BJ (cell line): ENCODE measurements at places on chromosomes 16 and 17. TPM values are rescaled to one million over a fixed set of nuclear protein-coding genes. Genes with fewer than 3 reads are reported as not detected.

- DNase-seq = no peak
Observed at GRCh38 chr17:40437095-40437732, 6.0 kb upstream of the IGFBP4 start.

DNA sequence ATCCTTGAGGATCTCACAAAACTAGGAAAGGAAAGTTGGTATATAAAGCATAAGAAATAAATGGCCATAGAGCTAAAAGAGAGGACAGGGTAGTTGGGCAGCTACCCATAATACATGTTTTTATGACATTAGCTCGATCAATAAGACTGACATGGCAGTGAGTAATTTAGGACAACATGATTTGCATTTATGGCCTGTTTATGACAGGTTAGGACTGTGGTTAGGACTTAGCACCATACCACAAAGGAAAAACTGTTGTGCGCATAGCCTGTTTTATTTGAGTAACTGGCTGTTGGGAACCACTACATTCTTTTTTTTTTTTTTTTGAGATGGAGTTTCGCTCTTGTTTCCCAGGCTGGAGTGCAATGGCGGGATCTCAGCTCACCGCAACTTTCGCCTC lies 18.0 kb upstream of the TRIM37 start:
- DNase-seq = no peak

DNA sequence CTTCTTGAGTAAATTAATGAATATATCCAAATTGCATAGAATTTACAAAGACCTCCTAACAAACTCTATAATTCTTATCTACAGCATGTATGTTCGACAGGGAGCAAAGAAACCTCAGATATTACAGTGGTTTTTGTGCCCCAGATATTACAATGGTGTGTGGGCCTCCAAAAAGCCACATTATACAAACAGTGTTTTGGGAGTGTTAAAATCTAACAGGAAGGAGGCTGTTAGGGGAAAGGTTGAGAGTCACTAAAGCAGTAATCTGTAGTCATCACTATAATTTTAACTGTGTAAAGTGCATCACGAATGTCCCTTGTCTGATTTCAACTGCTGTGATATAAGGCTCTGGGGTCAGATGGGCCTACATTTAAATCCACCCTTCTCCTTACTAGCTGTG lies 400.2 kb upstream of the C16orf82 start:
- DNase-seq = no peak

DNA sequence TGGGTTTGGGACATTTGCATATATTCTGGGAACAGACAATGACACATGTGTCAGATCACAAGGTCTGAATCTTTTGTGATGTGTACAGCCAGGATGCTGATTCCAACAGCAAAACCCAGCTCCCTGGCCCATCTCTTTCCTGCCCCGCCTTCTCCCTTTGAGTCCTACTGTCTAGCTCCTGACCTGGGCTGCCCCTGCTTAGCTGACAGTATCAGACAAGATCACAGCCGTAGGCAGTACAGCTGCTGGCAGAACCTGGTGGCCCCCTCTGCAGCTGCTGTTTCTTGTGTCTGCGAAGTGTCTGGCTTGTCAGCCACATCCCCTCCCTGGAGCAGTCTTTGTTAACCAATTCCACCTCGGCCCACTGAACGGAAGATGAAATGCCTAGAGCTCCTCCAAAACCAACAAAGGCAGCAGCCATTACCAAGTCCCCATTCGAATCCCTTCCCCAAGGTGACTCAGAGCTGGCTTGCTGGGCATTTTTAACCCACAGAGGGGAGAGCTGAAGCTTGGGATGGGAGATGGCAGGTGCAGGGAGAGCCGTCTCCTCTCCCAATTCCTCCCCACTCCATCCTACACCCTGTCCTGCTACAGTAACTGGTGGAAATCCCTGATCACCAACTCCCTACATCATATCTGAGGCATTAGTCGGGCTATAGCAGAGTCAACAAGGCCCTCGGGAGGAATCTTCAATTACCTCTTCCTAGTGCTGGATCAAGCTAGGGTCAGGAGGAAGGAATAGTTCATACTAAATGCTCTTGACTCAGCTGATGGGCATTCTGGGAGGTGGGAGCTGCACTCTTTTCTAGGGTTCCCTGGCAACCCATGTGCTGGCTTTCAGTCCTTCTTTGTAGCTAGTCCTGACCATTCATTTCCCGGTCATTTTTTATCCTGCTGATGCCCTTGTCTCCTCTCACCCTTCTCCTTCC lies 5.8 kb downstream of the PIPOX start:
- DNase-seq = no peak

DNA sequence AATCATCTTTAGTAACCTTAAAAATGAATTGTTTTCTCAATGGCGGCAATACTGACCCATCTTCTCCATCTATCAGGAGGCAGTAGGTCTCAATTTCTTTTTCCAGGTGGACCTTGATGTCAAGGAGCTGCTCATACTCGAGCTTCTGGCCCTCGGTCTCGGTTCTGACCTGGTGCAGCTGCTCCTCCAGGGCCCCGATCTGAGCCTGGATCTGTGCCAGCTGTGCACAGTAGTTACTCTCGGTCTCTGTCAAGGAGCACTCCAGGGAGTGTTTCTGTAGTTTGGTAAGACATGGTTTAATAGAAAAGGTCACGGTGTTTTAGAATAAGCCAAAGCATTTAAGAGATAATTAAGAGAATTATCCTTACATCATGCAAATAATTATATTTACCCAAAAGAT lies 4.9 kb downstream of the KRT27 start:
- DNase-seq = no peak

DNA sequence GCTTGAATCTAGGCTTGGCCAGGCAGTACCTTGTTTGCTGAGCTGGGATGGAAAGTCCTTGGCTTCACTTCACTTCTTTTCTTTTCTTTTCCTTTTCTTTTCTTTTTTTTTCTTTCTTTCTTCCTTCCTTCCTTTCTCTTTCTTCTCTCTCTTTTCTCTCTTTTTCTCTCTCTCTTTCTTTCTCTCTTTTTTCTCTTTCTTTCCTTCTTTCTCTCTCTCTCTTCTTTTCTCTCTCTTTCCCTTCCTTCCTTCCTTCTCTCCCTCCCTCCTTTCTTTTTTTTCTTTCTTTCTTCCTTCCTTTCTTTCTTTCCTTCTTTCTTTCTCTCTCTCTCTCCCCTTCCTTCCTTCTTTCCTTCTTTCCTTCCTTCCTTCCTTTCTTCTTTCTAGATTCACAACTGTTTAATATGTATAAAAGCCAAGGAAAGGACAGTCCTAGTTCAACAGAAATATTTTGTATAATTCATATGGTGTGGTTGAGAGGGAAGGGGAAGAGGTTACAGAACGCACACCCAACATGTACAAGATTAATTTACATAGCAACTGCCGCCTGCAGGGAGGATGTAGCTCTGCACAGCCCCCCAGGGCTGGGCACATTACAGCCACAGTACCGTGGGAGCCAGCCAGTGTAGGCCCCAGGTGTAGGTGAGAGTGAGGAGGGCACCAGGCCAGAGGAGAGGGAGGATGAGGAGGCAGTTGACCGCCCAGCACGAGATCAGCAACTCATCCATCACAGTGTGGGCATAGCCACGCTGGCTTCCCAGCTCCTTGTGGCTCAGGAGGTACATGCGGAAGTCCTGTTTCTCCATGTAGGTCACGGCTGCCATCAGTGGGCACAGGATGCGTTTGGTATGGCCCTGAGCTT lies 9.7 kb upstream of the ITGB3 start:
- no peak for DNase-seq

DNA sequence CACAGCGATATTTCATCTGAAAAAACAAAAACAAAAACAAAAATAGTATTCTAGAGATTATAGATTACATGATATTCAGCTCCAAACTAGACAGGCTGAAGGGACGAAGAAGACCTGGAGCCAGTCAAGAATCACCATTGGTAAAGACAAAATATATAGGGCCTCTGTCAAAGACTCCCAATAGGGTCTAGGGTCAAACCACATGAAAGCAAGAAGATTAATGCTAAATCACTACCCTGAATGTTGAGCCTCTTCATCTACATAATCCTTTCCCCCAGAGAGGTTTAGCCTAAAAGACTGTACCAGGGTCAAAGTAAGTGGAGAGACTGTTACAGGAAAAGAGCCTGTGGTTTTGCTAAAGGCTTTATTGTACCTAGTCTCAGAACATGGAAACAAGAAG lies 10.8 kb upstream of the NME1 start:
- DNase-seq = no peak

- DNase-seq = no peak
Observed at GRCh38 chr17:29723278-29724047, 100.8 kb upstream of the CORO6 start.

GRCh38 chr17:80968602-80969029 lies 23.0 kb upstream of the CHMP6 start:
- DNase-seq = no peak

DNA sequence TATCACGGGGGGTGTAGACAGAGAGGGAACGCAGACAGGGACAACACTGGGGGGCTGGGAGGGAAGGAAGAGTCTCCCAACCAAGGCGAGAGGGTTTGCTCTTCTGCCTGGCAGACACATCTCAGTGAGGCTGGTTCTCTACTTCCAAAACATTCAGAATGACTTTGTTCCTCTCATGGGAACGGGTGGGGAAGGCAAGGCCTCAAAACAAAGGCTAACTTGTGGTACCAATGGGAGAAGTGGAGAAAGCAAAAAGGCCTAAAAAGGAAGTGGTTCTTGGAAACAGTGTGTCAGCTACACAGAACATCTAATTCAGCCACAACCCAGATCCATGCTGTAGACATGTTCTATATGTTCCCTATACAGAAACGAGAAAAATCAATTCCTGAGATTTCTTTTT lies 7.5 kb downstream of the FLOT2 start:
- no peak for DNase-seq

DNA sequence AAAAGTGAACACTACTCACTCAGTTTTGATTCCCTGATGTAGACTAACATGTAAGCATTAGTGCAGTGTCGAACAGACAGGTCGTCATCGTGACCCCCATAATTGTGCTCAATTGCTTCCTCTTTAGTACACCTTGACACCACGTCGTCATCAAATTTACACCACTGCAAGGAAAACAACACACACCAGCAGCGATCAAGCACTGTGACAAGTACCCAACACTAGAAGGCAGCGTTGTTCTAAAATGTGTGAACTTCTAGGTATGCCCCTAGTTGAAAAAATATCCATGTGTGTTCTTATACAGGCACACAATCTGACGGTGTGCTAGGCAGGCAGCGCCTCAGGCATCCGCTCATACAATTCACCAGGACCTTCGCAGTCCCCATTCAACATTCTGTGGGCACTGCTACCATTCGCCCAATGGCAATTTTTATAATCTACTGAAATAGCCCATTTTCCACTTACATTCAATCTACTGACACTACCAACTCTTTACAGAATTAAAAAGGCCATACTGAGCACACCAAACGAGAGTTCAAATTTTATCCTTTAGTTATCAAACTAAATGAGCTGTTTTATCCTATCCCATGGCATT lies 23.1 kb downstream of the LITAFD start:
- DNase-seq = no peak

DNA sequence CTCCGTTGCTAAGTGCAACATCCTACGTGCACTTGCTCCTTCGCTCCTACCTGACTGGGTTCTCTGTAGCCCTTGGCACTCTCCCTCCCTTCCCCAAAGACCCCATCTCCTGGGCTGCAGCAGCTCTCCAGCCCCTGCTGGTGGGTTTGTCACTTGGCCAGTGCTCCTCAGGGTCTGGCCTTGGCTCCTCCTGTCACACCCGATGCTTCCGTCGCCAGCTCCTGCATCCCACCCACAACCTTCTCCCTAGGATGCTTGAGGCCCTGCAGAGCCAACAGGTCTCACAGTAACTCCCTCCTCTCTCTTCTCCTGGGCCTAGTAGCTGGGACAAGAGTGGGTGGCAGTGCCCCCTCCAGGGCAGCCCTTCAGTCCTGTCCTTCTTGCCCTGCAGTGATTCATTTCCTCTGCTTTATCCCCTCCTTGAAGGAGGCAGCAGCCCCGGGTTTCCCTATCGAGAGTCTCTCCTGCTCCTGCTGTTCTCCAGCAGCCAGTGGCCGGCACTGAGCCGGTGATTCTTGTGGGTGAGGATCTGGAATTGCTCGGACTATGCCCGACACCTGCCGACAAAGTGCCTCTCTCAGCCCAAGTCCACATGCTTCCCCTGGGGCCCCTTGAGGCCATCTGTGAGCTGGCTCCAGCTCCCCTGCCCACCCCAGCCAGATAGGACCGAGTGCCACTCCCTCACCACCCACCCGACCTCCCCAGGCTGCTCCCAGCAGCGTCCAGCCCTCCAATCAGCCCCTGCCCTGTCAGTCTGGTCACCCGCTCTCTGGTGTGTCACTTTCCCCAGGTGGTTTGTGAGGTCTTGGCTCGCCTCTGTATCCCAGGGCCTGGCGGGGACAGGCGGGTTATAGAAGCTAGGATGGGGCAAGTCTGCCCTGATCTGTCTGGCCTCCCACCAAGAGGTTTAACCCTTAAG lies 3.8 kb downstream of the LITAFD start:
- no peak for DNase-seq

GRCh38 chr17:27677191-27677590 lies 46.2 kb downstream of the LGALS9 start:
- no peak for DNase-seq

DNA sequence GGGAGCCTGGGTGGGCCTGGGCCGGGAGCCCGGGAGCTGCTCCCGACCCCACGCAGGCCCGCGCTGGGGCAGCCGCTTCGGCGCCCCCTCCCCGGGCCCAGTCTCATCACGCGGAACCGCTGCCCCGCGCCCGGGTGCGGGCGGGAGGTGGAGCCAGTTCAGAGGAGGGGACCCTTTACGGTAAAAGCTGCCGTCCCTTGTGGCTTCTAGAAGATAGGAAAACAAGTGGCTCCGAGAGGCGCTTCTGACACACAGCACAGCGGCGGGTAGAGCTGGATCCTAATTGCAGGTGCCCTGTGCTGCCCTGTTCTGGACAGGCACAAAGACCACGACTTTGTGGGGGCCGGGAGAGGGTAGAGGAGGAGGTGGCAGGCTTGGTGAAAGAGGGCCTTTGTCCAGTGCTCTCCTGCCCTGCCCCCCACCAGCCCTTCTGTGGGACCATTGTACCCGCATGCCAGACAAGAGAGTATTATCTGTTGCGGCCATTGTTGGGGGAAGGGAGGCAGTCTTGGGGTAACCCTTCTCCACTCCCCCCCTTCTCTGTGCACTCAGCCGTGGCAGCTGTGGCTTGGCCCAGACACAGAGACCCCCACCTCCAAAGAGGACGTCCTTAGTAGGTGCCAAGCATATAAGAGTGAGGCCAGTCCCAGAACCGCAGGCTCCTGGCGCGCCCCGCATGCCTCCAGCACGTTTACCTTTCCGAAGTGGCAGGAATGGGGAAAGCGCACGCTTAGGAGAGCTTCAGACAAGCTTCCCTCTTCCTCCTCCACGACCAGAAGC lies 736 bp downstream of the CNP start:
- no peak for DNase-seq

MSLN gene
- 0.25 and 0.67 TPM in 2 replicates for polyA plus RNA-seq

SEPTIN12 gene
- polyA plus RNA-seq = not detected in 2 replicates

HSD17B2 gene
- polyA plus RNA-seq = 0.60 and 0.81 TPM in 2 replicates

SPATA22 gene
- not detected in 2 replicates for polyA plus RNA-seq
